ENCODE measurements at places on chromosomes 4 and X. TPM values are rescaled to one million over a fixed set of nuclear protein-coding genes. Genes with fewer than 3 reads are reported as not detected.

MAPK10 gene
- total RNA-seq = 6.5 TPM

TDO2 gene
- total RNA-seq = 0.28 TPM

F8A2 gene
- not detected for total RNA-seq

ZXDA gene
- total RNA-seq = 3.4 TPM

PLAC1 gene
- 0.36 TPM for total RNA-seq

MAGEA1 gene
- total RNA-seq = not detected

RS1 gene
- not detected for total RNA-seq

CCNA2 gene
- 59.7 TPM for total RNA-seq

COMMD8 gene
- total RNA-seq = 12.5 TPM

Measured in IMR-90 (cell line).